B cell (primary cell): ENCODE measurements at places on chromosomes 5 and 9.

GRCh38 chr5:123454259-123454911 lies 31.2 kb upstream of the CEP120 start:
- H3K27me3 ChIP-seq, result no peaks in the 10 kb centered on the region
- no peaks in the 10 kb centered on the region for H3K4me1 ChIP-seq
- no peaks in the 10 kb centered on the region for H3K36me3 ChIP-seq
- DNase-seq, result no peak

- no peaks in the 10 kb centered on the region for H3K27me3 ChIP-seq
- DNase-seq, result no peak
- H3K4me3 ChIP-seq, result no peak overlapping the region
- no peaks in the 10 kb centered on the region for H3K4me1 ChIP-seq
- no peak overlapping the region for H3K27ac ChIP-seq
- H3K36me3 ChIP-seq, result no peaks in the 10 kb centered on the region
These were observed 410.3 kb upstream of the PRR16 start for GRCh38 chr5:120053841-120054240.

- H3K27me3 ChIP-seq, result no peaks in the 10 kb centered on the region
- no peak for DNase-seq
- H3K36me3 ChIP-seq, result no peaks in the 10 kb centered on the region
- H3K4me1 ChIP-seq, result no peaks in the 10 kb centered on the region
These were observed 483.8 kb downstream of the DMAC1 start for GRCh38 chr9:7315746-7316145.

GRCh38 chr5:127410959-127411358 lies 106.5 kb upstream of the PRRC1 start:
- H3K27ac ChIP-seq, result no peak overlapping the region
- DNase-seq, result no peak
- no peaks in the 10 kb centered on the region for H3K36me3 ChIP-seq

DNA sequence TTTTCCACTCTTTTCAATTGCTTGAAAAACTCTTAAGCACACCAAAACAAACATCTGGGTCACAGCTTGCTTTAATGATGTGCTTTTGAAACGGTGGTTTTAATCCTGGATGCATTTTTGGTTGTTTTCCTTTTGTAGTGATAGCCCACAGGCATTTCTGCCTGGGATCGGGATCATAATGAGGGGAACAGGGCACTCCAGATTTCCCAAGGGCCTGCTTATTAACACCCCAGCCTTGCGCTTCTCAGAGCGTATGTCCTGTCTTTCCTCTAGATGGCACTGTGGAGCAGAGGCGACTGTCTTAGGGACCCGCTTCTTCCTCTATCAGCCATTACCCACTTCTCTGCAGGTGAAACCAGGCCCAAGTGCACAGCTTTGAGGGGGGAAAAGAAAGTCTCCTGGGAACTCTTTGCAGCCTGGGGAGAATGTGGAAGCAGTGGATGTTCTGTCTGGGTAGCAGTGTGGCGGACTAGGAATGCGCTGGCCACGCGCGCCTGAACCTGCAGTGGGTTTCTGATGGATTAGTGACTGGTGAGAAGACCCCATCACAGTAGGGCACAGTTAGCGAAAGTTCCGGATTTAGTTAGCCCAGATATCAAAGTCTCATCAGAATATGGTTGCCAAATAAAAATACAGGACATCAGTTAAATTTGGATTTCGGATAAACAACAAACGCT lies 190.1 kb downstream of the GNA14 start:
- H3K27me3 ChIP-seq, result no peaks in the 10 kb centered on the region
- no peak overlapping the region for H3K27ac ChIP-seq
- DNase-seq, result peak; percentile 70

GRCh38 chr5:171614971-171615653 lies 170.5 kb upstream of the SMIM23 start:
- DNase-seq, result no peak
- H3K27ac ChIP-seq, result no peak overlapping the region
- H3K4me3 ChIP-seq, result no peak overlapping the region
- H3K4me1 ChIP-seq, result no peaks in the 10 kb centered on the region
- H3K36me3 ChIP-seq, result no peaks in the 10 kb centered on the region
- H3K27me3 ChIP-seq, result no peaks in the 10 kb centered on the region

GRCh38 chr5:69492923-69493395 lies 369 bp downstream of the OCLN start:
- no peak overlapping the region for H3K27ac ChIP-seq
- no peaks in the 10 kb centered on the region for H3K27me3 ChIP-seq
- H3K4me1 ChIP-seq, result peaks cover 20% of the 10 kb centered on the region
- peak overlapping the region; percentile 49 for H3K4me3 ChIP-seq
- peak; percentile 27 for DNase-seq

DNA sequence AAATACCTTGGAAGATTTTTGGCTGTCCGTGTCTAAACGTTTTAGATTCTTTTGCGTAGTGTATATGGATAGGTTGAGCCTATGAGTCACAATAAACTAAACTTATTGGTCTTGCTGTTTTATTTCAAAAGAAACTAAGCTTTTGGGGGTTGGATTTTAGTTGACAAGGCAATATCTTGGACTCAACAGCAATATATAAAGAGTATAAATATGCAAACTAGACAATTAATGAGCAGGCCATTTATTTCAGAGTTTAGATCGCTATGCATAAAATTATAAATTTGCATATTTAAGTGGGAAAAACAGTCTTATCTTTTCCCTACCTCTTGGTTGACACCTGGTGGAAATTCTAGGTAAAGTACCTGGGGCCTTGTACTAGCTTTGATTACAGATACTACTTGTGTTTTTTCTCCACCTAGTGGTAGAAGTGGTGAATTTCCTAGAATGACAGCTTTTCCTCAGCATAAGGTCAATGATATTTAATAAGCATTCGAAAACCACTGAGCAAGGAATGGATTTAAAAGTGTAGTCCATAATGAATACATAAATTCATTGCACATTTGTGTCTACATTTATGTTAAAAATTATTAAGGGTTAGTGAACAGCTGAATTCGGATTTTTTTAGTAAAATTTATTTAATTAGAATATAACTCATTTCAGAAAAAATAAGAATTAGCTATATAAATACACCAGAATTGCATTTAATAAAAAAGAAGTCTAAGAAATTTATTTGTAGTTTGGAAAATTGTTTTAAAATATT lies 1.7 kb upstream of the ARRDC3 start:
- H3K27ac ChIP-seq, result peak overlapping the region; percentile 99
- DNase-seq, result peak; percentile 88
- peaks cover 12% of the 10 kb centered on the region for H3K4me1 ChIP-seq
- H3K4me3 ChIP-seq, result no peak overlapping the region
- no peaks in the 10 kb centered on the region for H3K27me3 ChIP-seq

DNA sequence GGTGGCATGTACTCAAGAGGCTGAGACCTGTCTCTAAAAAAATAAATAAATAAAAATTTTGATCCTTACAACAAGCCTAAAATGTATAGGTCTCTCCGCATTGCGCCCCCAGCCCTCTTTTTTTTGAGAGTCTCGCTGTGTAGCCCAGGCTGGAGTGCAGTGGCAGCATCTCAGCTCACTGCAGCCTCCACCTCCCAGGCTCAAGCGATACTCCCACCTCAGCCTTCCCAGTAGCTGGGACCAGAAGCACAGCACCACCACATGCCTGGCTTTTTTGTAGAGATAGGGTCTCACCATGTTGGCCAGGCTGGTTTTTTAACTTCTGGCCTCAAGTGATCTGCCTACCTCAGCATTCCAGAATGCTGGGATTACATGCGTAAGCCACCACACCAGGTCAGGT lies 2.2 kb upstream of the GARIN3 start:
- H3K27me3 ChIP-seq, result no peaks in the 10 kb centered on the region
- H3K4me3 ChIP-seq, result no peak overlapping the region
- peaks cover 16% of the 10 kb centered on the region for H3K4me1 ChIP-seq
- H3K27ac ChIP-seq, result no peak overlapping the region
- no peaks in the 10 kb centered on the region for H3K36me3 ChIP-seq

- no peaks in the 10 kb centered on the region for H3K36me3 ChIP-seq
- H3K4me3 ChIP-seq, result no peak overlapping the region
- no peaks in the 10 kb centered on the region for H3K4me1 ChIP-seq
- H3K27me3 ChIP-seq, result no peaks in the 10 kb centered on the region
These were observed 162.1 kb downstream of the CCDC192 start for GRCh38 chr5:127865273-127865672.

DNA sequence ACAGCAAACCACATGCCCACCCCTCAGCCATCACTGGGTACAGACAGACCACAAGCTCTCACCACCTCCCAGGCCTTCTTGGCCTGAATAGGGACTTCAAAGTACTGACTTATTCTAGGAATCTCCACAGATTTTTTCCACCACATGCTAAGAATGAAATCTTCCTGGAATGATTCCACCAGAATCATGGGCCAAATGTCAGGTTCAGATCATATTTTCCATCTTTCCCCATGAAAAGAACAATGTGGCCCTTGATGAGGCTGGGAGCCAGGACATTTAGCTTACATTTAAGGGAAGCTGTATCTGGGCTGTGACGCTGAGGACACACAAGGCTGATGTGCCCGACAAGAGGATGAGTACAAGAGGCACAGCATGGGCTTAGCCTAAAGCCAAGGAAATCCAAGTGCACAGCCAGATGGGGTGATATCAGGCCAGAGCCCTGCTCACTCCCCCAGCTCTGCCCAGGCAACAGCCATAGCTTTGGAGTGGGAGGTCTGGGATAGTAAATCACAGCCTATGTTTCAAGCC lies 28.1 kb downstream of the ACSL6 start:
- no peak overlapping the region for H3K4me3 ChIP-seq
- no peak overlapping the region for H3K27ac ChIP-seq
- no peaks in the 10 kb centered on the region for H3K4me1 ChIP-seq
- no peaks in the 10 kb centered on the region for H3K36me3 ChIP-seq
- no peak for DNase-seq
